CD4-positive, alpha-beta T cell treated with Interleukin-1 beta for 1 hour (primary cell): ENCODE measurements at places on chromosomes 5 and 9.

DNA sequence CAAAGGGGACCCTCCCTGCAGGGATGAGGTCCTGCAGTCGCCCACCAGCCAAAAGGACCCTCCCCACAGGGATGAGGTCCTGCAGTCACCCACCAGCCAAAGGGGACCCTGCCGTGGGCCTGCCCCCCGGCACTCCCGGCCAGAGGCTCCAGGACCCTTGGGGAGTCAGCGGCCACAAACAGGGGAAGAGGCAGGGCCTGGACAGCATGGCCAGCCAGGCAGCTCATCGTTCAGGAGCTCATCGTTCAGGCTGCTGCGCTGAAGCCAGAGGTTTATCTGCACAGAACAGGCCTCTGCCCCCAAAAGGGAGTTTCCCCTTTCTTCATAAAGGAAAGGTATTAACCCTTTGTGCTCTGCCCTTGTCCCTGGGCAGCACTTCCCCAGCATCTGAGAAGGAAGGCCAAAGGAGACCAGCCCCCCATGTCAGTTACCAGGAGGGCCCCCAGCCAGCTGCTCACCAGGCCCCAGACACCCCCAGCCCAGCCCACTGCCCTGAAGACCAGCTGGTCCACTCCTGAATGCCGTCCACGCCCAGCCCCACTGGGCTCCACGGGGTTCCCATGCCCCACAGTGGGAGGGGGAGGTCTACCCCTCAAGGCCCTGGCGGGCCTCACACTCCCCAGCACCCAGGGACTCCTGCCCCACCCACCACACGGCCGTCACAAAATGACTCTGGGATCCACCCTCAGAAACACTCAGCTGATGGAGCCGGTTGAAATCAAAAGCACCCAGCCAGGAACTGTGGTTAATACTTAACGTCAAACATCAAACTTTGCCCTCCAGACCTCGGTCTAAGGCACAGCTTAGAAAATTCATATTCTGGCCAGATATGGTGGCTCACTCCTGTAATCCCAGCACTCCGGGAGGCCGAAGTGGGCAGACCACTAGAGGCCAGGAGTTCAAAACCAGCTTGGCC, 6.3 kb downstream of the SLC12A7 start:
- peak; percentile 50 for DNase-seq

DNA sequence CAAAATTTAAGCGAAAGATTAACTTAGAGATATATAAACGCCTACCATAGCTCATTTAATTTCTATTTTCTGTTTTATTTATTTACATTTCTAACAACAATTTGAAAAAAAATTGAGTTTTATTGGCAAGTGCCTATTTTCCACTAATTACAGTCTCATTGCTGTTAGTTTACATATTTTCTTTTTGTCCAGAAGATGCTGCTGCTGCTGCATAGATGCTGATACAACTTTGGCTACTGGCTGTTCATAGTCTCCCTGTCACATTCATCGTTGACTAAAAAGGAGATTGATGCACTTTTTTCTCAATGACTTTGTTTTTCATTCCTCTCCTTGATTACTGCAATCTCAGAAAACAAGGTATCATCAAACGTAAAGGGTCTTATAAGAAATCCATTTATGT, 235.4 kb downstream of the CDH9 start:
- DNase-seq: no peak

GRCh38 chr5:153116916-153117315, 373.6 kb upstream of the GRIA1 start:
- DNase-seq: no peak

- peak; percentile 15 for DNase-seq
Observed at GRCh38 chr5:60651872-60652620, 47.9 kb downstream of the DEPDC1B start.

GRCh38 chr5:153537207-153537606, 46.7 kb downstream of the GRIA1 start:
- no peak for DNase-seq

DNA sequence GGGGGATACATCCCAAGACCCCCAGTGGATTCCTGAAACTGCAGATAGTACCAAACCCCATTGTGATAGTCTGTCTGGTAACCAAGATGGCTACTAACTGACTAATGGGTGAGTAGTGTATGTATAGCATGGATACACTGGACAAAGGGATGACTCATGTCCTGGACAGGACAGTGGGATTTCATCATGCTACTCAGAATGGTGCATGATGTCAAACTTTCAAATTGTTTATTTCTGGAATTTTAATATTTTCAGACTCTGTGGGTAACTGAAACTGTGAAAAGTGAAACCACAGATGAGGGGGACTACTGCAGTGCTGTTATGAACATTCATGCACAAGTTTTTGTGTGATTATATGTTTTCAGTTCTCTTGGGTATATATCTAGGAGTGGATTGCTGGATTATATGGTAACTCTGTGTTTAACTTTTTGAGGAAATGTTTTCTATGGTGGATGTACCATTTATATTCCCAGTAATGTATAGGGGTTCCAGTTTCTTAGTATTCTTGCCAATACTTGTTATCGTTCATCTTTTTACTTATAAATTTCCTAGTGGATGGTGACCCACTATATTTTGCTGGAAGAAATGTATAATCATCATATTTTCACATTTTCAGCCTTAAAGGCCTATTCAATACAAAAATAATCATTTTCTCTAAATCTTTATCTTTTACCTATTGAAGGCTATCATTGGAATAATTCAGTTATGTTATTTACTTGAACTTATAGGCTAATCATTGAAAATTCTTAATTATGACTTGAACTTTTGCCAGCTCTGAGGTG, 140.9 kb downstream of the NR3C1 start:
- DNase-seq: peak; percentile 7

GRCh38 chr5:124744170-124744971, 2.1 kb downstream of the ZNF608 start:
- DNase-seq: no peak

- DNase-seq: no peak
Observed at GRCh38 chr9:98365227-98365669, 109.8 kb upstream of the TBC1D2 start.

GRCh38 chr5:60366489-60366888, 333.5 kb downstream of the DEPDC1B start:
- DNase-seq: no peak

GRCh38 chr9:3874449-3875360, 348.9 kb upstream of the RFX3 start:
- no peak for DNase-seq

DNA sequence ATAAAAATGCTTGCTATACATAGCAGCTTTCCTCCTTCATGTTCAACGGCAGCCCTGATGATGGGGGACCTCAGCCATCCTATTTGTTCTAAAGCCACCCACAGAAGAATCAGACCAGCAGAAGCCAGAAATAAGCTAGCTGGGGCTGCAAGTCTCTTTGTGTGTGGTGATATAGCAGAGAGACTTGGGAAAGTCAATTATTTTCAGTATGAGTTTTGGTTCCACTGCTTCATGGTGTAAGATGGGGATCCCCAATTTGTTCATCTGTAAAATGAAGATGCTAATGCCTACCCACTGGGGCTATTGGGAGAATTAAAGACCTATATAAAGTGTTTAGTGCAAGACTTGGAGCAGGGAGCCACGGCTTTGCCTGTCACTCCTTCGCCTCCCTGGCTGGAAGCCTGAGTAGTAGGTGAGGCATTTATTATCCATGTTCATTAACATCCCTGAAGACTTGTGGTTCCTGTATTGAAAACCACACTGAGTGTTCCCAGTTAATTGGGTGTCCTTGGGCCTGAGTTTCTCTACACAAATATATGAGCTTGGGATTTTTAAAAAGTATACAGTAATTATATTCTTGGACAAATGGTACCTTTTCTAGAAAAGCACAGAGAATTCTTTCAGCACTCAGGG, 210.1 kb upstream of the SLC24A2 start:
- DNase-seq: no peak

- no peak for DNase-seq
Observed at GRCh38 chr9:126695186-126695585, 81.5 kb downstream of the LMX1B start.

DNA sequence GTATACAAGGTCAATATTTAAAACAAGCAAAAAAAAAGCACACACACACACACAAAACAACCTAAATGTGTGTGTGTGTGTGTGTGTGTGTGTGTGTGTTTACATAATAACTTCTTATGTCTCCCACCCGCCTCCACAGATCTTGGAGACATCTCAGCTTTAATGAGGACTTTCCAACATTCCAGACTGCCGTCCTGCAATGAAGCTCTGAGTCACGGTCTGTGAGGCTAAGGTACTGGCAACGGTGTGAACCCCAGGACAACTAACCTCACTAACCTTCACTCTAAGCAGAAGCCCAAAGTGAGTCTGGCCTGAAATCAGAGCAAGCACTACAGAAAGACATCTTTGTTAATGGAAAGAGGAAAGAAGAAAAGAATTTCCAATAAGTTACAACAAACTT, 22.3 kb downstream of the ZNF474 start:
- DNase-seq: no peak

- DNase-seq: no peak
Observed at GRCh38 chr5:90843443-90843842, 284.8 kb downstream of the ADGRV1 start.

DNA sequence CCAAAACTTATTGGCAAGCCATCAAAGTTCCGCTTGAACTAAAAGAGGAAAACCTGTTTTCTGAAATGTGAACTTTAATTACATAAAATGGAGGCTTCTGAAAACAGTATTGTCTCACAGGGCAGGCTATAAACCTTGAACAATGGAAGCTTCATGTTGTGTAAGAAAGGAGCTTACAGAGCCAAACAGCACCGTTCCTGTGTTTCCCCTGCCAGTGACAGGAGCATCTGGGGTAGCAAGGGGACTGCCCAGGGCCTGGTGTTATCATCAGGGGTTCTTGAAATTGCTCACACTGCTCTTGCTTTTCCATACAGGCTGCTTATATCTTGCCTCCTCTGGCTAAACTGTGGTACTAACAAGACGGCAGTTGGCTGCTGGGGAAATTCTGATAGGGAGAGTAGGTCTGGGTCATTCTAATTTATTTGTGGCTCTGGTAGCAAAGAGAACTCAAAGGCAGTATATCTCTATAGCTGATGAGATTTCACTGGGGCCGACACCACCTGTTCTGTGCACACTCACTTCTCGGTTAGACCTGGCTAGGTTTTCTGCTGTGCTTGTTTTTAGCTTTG, 40.4 kb downstream of the BASP1 start:
- DNase-seq: no peak

DNA sequence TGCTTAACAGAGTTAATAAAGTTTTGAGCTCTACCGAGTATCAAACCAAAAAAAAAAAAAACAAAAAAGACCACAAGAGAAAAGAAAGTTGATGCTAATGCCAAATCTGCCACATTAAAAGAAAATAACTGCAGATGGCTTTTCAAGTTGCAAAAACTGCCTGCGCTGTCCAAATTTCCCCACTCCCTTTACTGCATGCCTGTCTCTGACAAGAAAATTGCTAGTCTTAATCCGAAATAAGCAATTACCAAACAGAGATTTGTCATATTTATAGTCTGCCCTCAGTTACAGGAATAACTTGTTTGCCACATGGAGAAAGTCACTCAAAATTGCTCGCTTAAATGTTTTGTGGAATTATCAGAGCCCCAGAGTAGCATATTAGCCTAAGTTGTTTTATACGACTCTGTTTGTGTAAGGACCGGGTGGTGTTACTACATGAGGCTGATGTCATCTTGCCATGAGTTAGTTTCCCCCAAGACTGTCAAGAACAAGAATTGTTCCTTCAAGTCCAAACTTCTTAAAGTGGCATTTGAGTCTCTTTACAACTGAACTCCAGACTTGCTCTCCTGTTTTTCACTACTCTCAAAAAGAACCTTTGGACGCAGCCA, 160.9 kb downstream of the CEP120 start:
- DNase-seq: no peak

GRCh38 chr9:8713811-8714165, 914.2 kb upstream of the DMAC1 start:
- DNase-seq: no peak

DNA sequence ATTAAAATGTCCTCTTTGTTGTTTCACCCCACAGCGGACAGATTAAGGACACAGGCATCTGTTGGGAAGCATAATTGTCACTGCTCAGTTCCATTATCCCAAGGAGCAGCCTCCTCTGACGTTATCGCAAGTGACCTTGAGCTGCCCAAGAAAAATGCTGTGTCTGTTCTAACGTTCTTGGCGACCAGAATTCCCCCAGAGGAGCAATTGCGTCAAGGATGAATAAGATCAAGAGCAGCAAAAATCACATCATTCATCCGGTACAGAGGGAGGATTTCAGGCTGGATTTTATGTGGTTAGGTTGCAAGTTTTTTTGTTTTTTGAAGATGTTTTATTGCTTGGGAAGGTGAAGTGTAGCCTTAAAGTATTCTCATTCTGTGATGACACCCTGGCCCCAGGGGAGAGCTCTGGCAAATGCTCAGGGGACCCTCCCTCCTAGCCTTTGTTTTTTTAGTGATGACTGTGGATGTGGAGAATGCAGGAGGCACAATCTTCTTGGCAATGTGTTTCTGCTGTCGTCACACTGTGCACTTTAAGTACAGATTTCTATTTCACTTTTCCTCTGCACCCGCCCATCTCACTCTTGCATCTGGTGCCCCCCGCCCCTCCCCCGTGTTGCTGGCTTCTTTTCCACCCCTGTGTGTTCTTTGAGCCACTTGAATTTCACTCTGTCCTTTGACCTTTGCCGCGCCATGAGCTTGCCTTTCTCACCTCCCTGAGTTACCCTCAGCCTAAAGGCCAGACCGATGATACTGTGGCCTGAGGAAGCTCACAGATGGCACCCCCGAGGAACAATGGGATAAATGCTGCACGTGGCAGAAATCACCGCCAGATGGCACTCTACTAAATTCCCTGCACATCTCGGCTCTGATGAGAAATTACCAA, 308.5 kb downstream of the RAB3C start:
- peak; percentile 63 for DNase-seq

DNA sequence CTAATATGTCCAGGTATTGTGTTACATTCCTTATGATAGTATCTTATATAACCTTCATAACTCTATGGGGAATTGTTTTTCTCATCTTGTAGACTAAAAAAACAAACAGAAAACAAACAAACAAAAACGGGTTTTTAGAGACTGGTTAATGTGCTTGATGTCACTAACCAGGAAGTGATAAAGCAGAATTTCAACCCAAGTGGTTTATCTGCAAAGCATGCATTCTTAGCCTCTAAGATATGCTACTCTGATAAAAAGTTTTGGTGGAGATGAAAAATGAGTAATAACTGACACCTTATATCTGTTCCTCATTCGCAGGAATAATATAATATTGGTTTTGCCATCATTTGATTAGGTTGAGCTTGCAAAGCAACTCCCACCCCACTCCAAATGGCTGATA, 53.4 kb downstream of the PUM3 start:
- DNase-seq: no peak

GRCh38 chr9:134557331-134557730, 84.3 kb upstream of the COL5A1 start:
- no peak for DNase-seq

DNA sequence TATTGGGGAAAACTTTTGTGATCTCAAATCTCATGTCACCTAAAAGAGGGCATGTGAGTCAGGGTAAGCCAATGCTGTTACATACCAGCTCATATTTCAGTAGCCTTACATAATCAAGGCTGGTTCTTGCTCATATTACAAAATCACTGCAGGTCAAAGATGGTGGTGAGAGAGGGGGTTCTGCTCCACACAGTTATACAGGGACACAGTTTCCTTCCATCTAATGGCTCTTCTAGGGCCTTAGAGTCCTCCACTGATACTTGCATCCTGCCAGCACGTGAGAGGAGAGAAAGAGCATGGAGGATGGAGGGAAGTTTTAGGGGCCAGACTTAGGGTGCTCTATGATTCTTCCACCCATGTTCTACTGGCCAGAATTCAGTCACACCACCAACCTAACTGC, 130.0 kb downstream of the LIFR start:
- no peak for DNase-seq

- DNase-seq: no peak
Observed at GRCh38 chr5:132059043-132059695, 1.3 kb upstream of the IL3 start.

GRCh38 chr9:76313771-76314170, 80.5 kb downstream of the RFK start:
- no peak for DNase-seq
